ENCODE measurements at places on chromosomes 7 and 10.
A peak's percentile ranks its signal among the peaks of the same experiment; 100 is the strongest.

GRCh38 chr7:16753932-16754855 is 639 bp downstream of the TSPAN13 start:
- peak; percentile 62 for DNase-seq

GRCh38 chr10:19782430-19783089 is 33.7 kb upstream of the PLXDC2 start:
- DNase-seq, result no peak

DNA sequence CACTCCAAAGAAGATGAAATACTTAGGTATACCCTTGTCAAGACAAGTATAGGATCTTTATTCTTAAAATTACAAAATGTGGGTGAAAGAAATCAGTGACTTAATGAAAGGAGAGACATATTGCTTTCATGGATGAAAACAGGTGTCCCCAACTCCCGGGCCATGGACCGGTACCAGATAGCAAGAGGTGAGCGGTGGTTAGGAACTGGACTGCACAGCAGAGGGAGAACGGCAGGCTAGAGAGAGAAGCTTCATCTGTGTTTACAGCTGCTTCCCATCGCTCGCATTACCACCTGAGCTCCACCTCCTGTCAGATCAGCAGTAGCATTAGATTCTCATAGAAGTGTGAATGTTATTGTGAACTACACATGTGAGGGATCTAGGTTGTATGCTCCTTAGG is 408.9 kb downstream of the CALN1 start:
- DNase-seq, result no peak

- no peak for DNase-seq
Observed at GRCh38 chr7:66556549-66557213, 72.0 kb upstream of the KCTD7 start.

GRCh38 chr10:48316236-48316635 is 9.8 kb downstream of the MAPK8 start:
- DNase-seq, result no peak

DNA sequence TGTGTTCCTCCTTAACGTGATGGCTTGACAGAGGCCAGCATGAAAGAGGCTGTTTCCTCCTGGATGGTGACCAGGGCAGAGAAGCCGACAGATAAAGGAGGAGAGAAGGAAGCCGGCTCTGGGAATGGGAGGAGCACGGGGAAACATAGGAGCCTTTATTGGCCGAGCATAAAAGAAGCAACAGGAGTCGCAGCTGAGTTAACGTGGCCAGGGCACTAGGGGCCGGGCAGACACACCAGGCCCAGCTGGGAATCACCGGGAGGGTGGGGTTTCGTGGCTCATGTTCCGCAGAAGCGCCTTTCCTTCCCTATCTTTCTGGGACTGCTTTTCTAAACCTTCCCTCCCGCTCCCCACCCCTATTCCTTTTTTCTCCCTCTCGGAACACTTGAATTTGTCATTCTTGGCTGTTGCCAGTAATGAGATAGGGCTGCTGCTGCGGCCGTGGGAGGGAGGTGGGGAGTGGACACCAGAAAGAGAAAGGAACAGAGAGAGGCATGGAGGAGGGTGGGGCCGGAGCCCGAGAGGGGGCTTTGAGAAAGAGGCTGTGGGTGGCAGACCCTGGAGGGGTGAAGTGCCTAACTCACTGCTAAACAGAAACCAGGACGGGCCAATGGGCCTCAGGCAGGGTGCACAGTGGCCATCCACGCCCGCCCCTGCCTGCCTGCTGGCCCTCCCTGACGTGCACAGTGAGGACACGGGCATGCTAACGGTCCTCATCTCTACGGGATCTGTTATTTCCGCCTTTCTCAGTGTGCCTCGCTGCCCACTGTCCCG is 65.2 kb downstream of the COL13A1 start:
- no peak for DNase-seq

DNA sequence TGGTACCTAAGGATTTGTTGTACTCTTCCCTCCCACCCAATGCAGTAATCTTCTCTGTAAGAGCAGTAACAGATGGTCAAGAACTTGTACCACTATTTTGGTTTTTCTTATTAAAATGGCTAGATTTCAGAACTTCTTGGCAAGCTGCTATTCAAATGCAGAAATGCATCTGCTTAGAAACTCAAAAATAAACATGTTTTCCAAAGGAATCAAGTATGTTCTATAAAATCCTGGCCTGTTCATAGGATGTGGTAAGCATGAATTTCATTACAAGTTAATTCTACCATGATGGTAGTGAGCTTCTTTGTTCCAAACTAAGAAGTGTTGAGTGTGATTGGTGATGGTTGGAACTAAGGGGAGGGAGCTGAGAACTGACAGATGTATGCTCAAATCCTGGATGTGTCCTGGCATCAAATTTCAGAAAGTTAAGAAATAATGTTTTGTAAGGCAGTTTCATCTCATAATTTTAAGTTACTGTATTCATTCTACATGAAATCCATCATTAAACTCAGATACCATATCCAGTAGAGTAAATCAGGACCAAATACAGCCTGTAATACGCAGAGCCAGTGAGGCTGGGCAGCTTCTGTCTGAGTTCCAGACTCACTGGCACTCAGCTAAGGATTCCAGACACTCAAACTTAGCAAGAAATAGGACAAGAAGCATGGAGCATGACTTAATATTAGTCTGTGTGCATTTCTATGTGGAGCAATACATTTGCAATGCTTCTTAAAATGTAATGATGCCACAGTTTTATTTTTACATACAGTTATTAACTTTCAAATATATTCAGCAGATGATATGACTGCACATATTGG is 119.6 kb downstream of the TES start:
- no peak for DNase-seq

GRCh38 chr10:126833542-126833941 is 71.7 kb upstream of the DOCK1 start:
- DNase-seq, result no peak

DNA sequence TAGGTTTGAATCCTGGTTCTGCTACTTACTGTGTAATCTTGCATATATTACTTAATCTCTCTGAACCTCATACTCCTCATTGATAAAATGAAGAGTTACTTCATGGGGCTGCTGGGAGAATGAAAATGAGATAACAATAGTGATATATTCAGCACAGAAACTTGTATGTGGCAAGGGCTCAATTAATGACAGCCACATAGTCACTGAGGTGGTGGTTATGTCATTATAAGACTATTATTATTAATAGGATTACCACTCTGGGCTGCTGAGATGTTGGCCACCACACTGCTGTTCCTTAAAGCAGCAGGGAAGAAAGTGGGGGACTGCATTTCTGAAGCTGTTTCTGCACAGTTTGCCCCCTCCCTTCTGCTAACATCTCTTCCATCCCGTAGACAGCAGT is 100.4 kb upstream of the PDLIM1 start:
- no peak for DNase-seq

DNA sequence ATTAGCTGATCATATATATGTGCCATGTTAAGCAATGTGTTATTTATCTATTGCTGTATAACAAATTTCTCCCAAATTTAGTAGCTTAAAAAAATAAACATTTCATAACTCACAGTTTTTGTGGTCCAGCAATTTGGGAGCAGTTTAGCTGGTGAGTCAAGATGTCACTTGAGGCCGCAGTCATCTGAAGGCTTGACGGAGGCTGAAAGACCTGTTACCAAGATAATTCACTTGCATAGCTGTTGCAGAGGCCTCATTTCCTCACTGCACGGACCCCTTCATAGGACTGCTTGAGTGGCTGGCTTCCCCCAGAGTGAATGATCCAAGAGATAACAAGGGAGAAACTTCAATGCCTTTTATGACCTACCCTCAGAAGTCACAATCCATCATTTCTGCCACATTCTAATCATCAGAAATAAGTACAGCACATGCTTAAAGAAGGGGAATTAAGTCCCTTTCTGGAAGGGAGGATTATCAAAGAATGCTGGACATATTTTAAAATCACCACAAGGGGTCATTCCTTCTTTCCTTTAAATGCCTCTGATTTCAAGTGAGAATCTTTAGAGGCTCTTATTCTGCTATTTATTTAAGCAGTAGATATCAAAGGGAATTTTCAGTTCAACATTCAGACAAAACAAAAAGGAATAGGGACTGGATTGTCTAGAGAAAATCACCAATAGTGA is 10.5 kb upstream of the SRPK2 start:
- DNase-seq, result no peak

GRCh38 chr10:72132854-72133253 is 44.5 kb upstream of the SPOCK2 start:
- DNase-seq, result no peak

GRCh38 chr7:17147409-17147808 is 151.0 kb upstream of the AHR start:
- no peak for DNase-seq

GRCh38 chr7:99928994-99929729 is at the start of gene GJC3:
Gene GJC3, minus strand, starts transcription at chr7:99929620. Its CDS starts 0 bp downstream, at chr7:99929620.
- peak; percentile 82 for DNase-seq

DNA sequence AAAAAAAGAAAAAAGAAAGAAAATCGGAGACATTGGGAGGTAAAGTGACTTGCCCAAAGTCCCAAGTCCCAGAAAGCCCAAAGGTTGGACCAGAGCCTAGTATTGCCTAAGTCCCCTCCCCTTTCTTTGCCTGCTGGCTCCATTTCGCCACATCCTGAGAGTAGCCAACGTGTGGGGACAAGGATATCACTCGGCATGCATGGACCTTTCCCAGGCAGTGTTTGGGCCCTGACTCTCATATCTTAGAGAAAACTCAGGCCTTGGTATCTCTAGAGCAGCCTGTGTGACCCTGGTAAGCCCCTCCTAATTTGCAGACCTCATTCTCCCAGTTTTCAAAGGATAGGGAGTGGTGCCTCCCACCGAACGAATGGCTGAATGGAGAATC is 294.2 kb upstream of the ZMIZ1 start:
- no peak for DNase-seq

DNA sequence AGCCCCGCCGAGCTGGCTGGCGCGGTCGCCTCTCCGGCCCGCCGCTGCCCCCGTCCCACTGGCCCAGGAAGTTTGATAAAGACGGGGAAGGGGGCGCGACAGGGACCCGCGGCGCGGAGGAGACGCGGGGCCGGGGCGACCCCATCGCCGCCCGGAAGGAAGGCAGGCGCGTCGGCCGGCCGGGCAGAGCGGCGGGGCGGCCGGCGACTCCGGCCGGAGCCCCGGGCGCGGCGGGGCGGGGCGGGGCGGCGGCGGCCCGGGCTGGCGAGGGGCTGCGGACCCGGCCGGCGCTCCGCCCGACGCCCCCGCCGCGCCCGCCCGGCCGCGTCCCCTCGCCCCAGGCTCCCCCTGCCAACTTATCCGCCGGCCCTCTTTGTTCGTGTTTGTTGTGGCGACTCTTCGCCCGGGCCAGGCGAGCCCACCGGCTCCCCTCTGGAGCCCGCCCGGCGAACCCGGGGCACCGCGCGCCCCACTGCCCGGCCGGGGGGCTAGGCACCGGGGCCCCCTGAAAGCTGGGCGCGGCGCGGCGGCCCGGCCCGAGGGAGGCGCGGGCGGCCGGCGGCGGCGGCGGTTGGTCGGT is 571 bp downstream of the KDM7A start:
- DNase-seq, result no peak

DNA sequence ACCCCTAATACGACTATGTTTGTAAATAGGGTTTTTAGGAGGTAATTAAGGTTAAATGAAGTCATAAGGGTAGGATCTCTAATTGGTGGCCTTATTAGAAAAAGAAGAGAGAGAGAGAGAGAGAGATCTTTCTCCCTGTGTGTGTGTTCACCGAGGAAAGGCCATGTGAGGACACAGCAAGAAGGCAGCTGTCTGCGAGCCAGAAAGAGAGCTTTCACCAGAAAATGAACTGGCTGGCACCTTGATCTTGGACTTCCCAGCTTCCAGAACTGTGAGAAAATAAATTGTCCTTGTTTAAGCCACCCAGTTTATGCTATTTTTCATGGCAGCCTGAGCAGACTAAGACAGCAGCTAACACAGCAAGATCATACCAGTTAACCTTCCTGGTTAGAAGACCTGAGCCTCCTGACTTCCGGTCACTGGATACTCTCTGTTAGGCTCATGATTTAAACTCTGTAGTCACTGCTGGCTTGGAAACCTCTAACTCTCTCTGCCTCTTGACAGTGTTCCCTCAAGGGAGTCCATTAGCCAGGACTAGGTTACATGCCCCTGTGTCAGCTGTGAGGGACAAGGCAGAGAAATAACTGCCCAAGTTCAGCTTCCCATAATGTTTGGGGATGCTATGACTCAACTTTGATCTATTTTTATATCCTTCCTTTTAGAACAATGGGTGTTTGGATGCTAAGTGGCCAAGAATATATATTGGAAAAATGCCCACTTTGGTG is 102.3 kb downstream of the DYNC1I1 start:
- no peak for DNase-seq

- no peak for DNase-seq
Observed at GRCh38 chr10:98217801-98218200, 50.2 kb downstream of the LOXL4 start.

GRCh38 chr7:92709912-92710311 is 119.7 kb upstream of the FAM133B start:
- DNase-seq, result no peak

DNA sequence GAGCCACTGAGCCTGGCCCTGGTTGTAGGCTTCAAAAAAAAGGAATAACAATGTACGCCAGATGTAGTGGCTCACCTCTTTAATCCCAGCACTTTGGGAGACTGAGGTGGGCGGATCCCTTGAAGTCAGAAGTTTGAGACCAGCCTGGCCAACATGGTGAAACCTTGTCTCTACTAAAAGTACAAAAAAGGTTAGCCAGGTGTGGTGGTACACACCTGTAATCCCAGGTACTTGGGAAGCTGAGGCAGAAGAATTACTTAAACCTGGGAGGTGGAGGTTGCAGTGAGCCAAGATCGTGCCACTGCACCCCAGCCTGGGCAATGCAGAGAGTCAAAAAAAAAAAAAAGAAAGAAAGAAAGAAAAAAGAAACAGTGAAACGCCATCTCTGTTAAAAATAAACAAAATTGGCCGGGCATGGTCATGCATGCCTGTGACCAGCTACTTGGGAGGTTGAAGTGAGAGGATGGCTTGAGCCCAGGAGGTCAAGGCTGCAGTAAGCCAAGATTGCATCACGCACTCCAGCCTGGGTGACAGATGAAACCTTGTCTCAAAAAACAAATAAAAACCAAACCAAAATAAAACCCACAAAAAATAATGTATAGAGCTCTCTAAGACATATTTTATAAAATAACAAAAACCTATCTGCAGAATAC is 4.7 kb upstream of the KLHDC10 start:
- DNase-seq, result no peak

DNA sequence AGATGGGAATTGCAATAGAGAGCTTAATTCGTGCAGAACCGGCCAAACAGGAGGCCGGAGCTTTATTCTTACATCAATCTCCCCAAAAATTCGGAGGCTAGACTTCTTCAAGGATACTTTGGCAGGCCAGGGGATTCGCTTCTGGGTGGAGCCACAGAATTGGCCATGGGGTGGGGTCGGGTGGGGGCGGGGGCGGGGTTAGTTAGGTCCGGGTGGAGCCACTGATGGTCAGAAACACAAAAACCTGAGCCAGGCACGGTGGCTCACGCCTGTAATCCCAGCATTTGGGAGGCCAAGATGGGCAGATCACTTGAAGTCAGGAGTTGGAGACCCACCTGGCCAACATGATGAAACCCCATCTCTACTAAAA is 87.5 kb downstream of the SEPTIN14 start:
- DNase-seq, result no peak

DNA sequence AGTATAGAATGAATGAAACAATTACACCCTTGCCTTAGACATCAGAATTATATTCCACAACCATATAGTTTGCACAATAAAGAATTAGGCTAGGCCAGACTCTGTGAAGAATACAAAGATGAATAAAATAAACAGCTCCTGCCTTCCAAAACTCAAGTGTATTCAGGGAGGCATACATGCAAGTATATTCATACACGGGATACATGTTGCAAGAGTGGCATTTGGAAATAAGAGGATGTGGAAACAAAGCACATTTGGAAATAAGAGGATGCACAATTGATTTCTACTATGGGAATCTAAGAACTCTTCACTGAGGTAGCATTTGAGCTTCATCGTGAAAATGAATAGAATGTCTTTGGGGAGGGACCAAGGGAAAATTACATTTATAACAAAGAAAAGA is 27.0 kb upstream of the TMEM26 start:
- DNase-seq, result no peak

Data from T47D (cell line).